Skin of body (tissue), 3 donors: ENCODE measurements at places on chromosomes 3 and 15.

DNA sequence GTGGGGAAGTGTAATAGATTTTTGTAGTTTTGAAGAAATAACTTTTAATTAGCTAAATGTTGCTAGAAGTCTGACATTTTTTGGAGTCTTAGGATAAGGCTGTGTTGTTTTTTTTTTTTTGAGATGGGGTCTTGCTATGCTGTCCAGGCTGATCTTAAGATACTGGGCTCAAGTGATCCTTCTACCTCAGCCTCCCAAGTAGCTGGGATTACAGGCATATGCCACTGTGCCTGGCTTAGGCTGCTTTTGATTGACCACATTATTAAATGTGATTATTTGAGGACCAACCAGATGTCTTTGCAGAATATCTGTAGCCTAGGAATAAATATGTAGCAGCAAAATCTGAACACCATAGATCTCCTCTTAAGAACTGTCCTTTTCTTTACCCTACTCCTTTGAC, 29.7 kb downstream of the HACD3 start:
- DNase-seq = no peak

GRCh38 chr3:99881121-99881524, 63.5 kb downstream of the CMSS1 start:
- DNase-seq = peak; percentile 45

DNA sequence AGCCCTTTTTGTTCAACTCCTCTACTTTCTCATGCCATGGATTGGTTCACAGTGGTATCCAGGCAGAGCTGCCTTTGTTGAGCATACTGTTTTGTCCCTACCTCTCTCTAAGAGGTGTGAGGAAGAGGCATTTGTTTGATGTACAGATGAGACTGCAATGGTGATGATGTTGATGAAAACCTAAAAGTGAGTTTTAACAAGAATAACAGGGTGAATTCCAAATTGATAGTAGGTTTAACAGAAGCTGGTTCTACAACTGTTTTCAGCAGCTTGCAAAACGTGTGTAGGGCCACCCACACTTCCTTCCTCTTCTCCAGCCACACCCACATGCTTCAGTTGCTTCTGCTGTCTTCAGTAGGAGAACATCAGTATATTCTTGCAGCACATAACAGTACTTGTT, 10.2 kb downstream of the SNRK start:
- peak; percentile 28 for DNase-seq

DNA sequence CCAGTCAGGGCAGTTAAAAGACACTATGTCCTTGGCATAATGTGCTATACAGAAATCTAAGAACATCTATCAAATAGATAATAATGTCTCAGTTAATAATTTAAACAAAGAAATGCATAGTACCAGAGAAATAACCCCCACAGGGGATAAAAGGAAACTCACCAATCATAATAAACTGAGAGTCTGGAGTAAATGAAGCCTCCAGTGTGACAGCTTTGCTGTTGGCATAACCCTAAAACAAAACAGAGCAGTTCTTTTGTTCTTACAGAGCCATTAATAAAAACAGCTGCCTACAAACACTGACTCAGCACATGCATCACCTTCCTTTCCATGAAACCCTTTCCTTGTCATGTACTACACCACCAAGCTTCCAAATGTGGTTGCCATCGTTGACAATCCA, 13.5 kb downstream of the PPM1M start:
- no peak for DNase-seq

GRCh38 chr3:143795874-143796273, 52.4 kb downstream of the SLC9A9 start:
- DNase-seq = no peak
